CD4-positive, alpha-beta T cell (primary cell): ENCODE measurements at places on chromosomes 7 and 10.
A peak's percentile ranks its signal among the peaks of the same experiment; 100 is the strongest.

GRCh38 chr10:43594944-43595589 is 11.2 kb upstream of the ZNF485 start:
- peak; percentile 67 for DNase-seq
- H3K36me3 ChIP-seq, result no peaks in the 10 kb centered on the region
- H3K27me3 ChIP-seq, result no peaks in the 10 kb centered on the region
- peak overlapping the region; percentile 53 for H3K4me3 ChIP-seq
- peaks cover 22% of the 10 kb centered on the region for H3K4me1 ChIP-seq

DNA sequence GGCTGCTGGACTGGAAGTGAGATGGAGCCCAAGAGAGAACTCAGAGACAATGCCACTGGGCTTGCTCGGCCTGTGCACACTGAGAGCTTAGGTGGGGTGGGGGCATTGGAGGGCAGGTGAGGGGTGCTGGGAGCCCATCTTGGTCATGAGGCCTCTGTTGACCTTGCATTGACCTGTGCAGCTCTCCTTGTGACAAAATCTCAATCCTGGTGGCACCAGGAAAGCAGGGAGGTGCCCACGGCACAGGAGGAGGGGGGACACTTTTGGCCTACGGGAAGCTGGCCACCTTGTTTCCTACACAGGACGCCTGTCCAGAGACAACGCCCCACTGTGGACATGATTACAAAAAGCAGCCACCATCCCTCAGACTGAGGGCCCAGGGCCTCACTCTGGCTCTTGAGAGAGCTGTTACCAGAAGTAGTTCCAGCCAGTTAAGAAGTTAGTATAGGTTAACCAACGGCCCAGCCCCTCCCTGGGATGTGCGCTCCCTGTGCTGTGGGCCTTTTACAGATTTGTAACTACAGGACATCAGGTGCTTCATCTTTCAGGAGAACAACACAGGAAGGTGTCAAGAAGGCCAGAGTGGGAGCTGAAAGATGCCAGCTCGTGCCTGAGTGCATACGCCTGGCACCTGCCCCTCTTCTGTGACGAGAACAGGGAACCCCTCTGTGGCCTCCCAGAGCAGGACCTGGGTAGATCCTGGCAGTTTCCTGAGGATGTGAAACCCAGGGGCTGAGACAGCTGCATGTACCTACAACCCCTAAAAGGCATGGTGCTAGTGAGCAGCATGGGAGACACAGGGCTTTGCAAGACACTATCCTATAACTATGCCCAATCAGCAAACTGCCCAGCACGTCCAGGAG is 10.3 kb downstream of the PKD1L1 start:
- no peaks in the 10 kb centered on the region for H3K36me3 ChIP-seq
- no peaks in the 10 kb centered on the region for H3K27me3 ChIP-seq
- no peak overlapping the region for H3K27ac ChIP-seq
- no peak overlapping the region for H3K4me3 ChIP-seq
- H3K4me1 ChIP-seq, result no peaks in the 10 kb centered on the region

GRCh38 chr7:99739699-99740572 is 4.9 kb upstream of the CYP3A7 start:
- no peak overlapping the region for H3K27ac ChIP-seq
- no peak for DNase-seq
- no peak overlapping the region for H3K4me3 ChIP-seq
- H3K27me3 ChIP-seq, result no peaks in the 10 kb centered on the region
- no peaks in the 10 kb centered on the region for H3K36me3 ChIP-seq
- H3K4me1 ChIP-seq, result no peaks in the 10 kb centered on the region

DNA sequence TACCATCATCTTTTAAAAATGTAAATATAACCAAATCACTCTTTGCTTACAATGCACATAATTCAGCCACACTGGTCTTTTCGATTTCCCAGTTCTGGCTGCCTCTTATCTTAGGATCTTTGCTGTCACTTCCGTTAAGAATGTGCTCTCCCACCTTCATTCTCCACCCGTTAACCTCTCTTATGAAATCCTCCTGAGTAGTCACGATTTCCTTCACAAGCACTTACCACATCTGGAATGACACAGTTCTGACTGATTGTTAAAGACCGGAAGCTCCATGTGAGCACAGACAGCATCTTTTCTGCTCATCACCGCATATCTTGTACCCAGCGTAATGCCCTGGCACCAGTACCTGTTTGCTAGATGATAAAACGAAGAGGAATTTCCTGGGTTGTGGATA is 84.3 kb downstream of the CUL2 start:
- H3K27ac ChIP-seq, result no peak overlapping the region
- no peak for DNase-seq
- H3K4me3 ChIP-seq, result no peak overlapping the region
- no peaks in the 10 kb centered on the region for H3K27me3 ChIP-seq

- no peak for DNase-seq
- H3K27ac ChIP-seq, result no peak overlapping the region
- H3K4me1 ChIP-seq, result peaks cover 4% of the 10 kb centered on the region
- H3K36me3 ChIP-seq, result no peaks in the 10 kb centered on the region
Observed at GRCh38 chr10:48505394-48506112, 99.3 kb downstream of the ARHGAP22 start.

DNA sequence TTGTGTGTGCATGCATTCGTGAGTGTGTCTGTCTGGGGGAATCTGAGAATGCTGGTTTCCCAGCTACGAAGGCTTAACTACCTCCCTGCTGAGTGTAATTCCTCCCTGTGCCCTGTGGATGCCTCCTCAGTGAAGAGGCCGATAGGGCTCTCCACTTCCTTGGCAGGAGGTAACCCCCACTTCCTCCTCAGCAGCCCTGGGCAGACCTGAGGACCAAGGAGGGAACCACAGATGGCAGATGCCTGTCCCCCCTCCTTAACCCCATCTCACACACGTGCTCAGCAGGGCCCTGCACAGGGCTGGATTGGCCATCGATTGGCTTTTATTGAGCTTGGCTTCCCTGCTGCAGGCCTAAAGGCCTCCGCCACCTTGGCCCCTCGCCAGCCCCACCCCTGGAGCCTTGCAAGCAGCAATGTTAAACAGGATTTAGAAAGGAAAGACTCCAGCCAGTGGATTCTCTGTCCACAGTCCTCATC is 45.6 kb upstream of the LRRC4 start:
- no peaks in the 10 kb centered on the region for H3K27me3 ChIP-seq
- peaks cover 73% of the 10 kb centered on the region for H3K36me3 ChIP-seq
- peaks cover 9% of the 10 kb centered on the region for H3K4me1 ChIP-seq
- no peak overlapping the region for H3K27ac ChIP-seq

DNA sequence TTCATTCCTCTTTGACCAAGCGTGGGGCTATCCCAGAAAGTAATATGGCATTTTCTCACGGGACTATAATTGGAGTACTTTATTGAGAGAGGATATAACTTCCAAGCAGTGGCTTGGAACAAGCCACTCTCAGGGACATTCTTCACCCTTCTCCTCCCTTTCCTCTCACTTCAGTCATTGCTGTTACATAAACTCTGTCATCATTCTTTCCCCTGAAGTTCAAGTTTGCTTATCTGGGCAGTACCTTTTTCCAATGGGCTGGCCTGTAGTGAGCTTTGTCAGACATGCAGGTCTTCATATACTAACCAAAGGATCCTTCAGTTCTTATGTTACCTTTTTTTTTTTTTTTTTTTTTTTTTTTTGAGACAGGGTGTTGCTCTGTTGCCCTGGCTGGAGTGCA is 58.7 kb upstream of the KMT2E start:
- H3K4me3 ChIP-seq, result no peak overlapping the region
- H3K36me3 ChIP-seq, result no peaks in the 10 kb centered on the region
- no peaks in the 10 kb centered on the region for H3K27me3 ChIP-seq
- H3K4me1 ChIP-seq, result peaks cover 16% of the 10 kb centered on the region
- DNase-seq, result no peak

DNA sequence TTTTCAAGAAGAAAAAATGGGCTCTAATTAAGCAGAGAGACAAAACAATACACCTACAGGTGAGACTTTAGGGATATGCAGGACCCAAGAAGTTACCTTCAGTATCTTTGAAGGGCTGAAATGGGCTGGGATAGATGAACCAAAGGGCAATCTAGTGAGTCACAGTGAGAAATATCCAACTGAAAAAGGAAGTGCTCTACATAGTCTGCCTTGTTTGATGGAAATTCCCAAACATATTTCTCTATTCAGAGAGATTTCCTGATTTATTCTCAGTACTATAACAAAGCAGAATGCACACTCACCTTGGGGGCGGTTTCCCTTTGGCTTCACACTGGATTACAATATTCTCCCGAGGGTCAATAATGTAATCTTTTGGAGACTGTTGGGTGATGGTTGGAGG is 104.1 kb upstream of the LAMB4 start:
- H3K36me3 ChIP-seq, result no peaks in the 10 kb centered on the region
- no peaks in the 10 kb centered on the region for H3K4me1 ChIP-seq
- no peak overlapping the region for H3K4me3 ChIP-seq
- H3K27ac ChIP-seq, result no peak overlapping the region
- no peaks in the 10 kb centered on the region for H3K27me3 ChIP-seq
- DNase-seq, result no peak

GRCh38 chr7:156039971-156040677 is 227.9 kb upstream of the SHH start:
- H3K27ac ChIP-seq, result no peak overlapping the region
- no peak overlapping the region for H3K4me3 ChIP-seq
- DNase-seq, result no peak
- no peaks in the 10 kb centered on the region for H3K4me1 ChIP-seq

DNA sequence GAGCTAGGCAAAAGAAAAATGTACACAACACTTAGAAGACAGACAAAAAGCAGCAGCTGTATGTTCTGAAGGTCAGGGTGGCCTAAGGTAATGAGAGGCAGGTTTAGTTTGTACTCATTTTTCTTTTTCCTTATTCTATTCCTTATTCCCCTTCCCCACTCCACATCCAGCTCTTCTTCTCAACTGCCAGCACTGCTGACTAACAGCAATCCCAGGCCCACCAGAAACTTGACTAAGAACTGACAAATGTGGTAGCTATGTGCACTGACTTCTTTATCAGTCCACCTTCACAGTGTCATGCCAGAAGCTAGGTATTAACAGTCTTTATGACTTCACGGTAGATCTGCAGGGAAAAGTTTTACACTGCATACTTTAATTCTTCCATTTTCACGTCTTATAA is 6.1 kb downstream of the COPG2 start:
- no peak overlapping the region for H3K27ac ChIP-seq
- peaks cover 11% of the 10 kb centered on the region for H3K36me3 ChIP-seq
- H3K27me3 ChIP-seq, result no peaks in the 10 kb centered on the region
- DNase-seq, result no peak

GRCh38 chr10:99875473-99875872 is 93.0 kb downstream of the ABCC2 start:
- no peak overlapping the region for H3K4me3 ChIP-seq
- peaks cover 11% of the 10 kb centered on the region for H3K4me1 ChIP-seq
- peaks cover 34% of the 10 kb centered on the region for H3K27me3 ChIP-seq
- H3K36me3 ChIP-seq, result peaks cover 2% of the 10 kb centered on the region
- DNase-seq, result no peak
- no peak overlapping the region for H3K27ac ChIP-seq

DNA sequence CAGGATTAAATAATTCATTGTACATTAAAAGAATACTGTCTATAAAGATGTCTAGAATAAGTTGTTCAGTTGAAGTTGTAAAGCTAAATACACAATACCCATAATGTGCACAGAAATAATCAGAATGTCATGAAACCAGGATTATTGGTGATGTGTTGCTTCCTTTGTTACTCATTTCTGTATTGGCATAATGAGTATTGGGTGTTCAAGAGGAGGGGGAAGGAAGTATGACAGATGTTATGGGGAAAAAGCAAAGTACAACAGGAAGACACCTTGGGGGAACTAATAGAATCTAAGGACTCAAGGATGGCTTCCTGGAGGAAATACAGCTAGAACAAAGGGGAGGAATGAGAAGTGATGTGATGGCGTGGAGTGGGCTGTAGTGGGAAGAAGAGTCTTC is 15.0 kb downstream of the ANKRD1 start:
- H3K4me3 ChIP-seq, result no peak overlapping the region
- H3K27me3 ChIP-seq, result no peaks in the 10 kb centered on the region
- H3K4me1 ChIP-seq, result no peaks in the 10 kb centered on the region
- H3K36me3 ChIP-seq, result peaks cover 21% of the 10 kb centered on the region
- DNase-seq, result no peak

GRCh38 chr10:97771913-97772823 is at the start of gene SFRP5:
Gene SFRP5 (minus strand): TSS chr10:97771999. CDS start chr10:97771833, 166 bp downstream.
- H3K36me3 ChIP-seq, result no peaks in the 10 kb centered on the region
- peaks cover 11% of the 10 kb centered on the region for H3K4me1 ChIP-seq
- no peak within 1 kb of the TSS for H3K27ac ChIP-seq
- peak within 1 kb of the TSS; percentile 24 for H3K4me3 ChIP-seq

- no peaks in the 10 kb centered on the region for H3K27me3 ChIP-seq
- H3K4me1 ChIP-seq, result no peaks in the 10 kb centered on the region
- H3K36me3 ChIP-seq, result no peaks in the 10 kb centered on the region
- no peak for DNase-seq
- H3K27ac ChIP-seq, result no peak overlapping the region
Observed at GRCh38 chr7:66869660-66870450, 51.2 kb upstream of the TMEM248 start.

DNA sequence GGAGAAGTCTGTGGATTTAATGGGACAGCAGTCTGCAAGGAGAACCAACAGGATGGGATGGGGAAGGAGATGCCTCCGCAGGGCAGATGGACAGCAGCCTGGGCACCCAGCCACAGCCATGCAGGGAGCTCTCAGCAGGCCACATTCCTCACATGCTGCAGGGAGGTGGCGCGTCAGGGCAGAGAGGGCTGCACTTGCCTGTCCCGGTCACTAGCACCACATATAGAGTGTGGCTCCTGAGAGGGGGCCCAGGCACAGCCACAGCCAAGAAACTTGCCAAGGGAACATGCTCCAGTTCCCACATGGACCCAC is 86.8 kb upstream of the ZMIZ1 start:
- H3K27ac ChIP-seq, result no peak overlapping the region
- no peaks in the 10 kb centered on the region for H3K36me3 ChIP-seq
- H3K4me1 ChIP-seq, result peaks cover 8% of the 10 kb centered on the region
- H3K4me3 ChIP-seq, result no peak overlapping the region
- DNase-seq, result no peak
- no peaks in the 10 kb centered on the region for H3K27me3 ChIP-seq

- DNase-seq, result no peak
- H3K4me1 ChIP-seq, result no peaks in the 10 kb centered on the region
- H3K27ac ChIP-seq, result no peak overlapping the region
Observed at GRCh38 chr7:114648680-114649079, 234.1 kb downstream of the FOXP2 start.

- no peak overlapping the region for H3K4me3 ChIP-seq
- no peak overlapping the region for H3K27ac ChIP-seq
- no peaks in the 10 kb centered on the region for H3K36me3 ChIP-seq
- H3K27me3 ChIP-seq, result peaks cover 12% of the 10 kb centered on the region
- H3K4me1 ChIP-seq, result peaks cover 16% of the 10 kb centered on the region
- DNase-seq, result no peak
Observed at GRCh38 chr7:101134399-101134980, 7.6 kb downstream of the SERPINE1 start.

DNA sequence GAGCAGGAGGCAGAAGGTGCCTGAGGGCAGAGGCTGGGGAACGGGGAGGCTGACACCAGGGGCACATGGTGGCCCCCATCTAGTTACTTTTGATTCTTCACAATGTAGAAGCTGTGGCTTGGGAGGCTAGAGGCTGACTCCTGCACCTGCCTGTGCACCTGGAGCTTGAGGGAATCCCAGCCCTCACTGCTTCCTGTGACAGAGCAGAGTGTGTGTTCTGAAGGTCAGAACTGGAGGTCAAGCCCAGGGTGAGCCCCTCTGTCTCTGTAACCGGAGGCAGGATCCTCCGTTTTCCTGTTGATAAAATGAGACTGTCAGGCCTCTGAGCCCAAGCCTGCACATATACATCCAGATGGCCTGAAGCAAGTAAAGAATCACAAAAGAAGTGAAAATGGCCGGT is 124.8 kb downstream of the ACTR3B start:
- H3K4me3 ChIP-seq, result no peak overlapping the region
- H3K27me3 ChIP-seq, result no peaks in the 10 kb centered on the region
- H3K36me3 ChIP-seq, result no peaks in the 10 kb centered on the region
- H3K27ac ChIP-seq, result no peak overlapping the region
- no peaks in the 10 kb centered on the region for H3K4me1 ChIP-seq
- DNase-seq, result no peak
